ENCODE measurements at places on chromosomes 5 and 9.

DNA sequence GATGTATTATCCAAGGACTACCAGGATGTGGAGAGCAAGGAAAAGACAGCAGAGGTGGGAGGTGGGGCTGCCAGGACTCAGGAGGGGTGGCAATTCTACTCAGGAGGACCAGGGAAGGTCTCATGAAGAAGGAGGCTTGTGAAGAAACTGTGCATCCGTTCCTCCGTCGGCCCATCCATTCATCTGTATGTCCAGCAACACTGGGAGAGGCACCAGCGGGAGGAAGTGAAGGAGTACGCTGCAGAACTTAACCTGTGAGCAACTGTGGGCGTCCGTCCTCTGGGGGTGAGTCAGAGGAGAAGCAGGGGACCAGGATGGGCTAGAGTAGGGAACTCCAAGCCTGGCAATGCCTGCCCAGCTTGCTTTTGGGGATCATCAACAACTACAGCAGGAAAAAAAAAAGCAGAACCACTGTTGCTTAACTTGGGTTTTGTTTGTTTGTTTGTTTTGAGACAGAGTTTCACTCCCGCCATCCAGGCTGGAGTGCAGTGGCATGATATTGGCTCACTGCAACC is 47.3 kb upstream of the NEURL1B start:
- DNase-seq, result no peak

DNA sequence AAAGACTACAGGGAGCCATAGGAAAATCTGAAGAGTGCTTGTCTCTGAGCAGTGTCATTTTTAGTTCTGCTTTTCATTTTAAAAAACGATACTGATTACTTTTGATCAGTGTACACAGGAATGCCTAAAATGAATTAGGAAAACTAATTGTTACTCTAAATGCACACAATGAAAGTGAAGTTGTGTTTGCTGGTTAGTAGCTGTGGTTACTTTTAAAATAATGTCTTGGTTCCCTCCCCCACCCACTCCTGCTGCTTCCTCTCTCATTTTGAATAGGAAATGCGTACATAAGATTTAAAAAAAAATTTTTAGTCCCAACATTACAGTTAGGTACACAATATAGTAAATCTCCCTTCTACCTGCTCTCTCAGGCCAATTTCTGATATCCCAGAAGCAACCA is 47.5 kb upstream of the PLPP1 start:
- no peak for DNase-seq

GRCh38 chr5:34707451-34708107 is 51.5 kb downstream of the RAI14 start:
- no peak for DNase-seq

DNA sequence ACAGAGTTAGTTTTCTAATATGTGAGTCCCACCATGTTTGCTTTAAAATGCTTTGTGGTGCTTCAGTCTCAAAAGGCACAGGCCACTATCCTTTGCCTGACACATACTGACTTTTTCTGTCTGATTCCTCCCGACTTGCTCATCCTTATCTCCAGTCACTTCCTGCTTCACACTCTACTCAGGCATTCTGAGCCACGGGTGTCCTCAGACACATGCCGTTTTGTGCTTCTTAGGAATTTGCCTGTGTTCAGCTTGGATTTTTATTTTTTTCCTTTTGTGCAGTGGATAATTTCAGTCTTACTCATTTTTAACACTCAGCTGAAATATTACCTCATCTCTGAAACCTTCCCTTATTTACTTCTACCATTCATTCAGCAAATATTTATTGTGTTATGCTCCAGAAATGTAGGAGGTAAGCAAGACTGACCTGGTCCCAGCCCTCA is 54.1 kb downstream of the MAN2A1 start:
- DNase-seq, result peak; percentile 31

- DNase-seq, result peak; percentile 96
Observed at GRCh38 chr9:6412487-6413364, at the start of gene UHRF2. Gene UHRF2 (plus strand): TSS chr9:6413199. CDS start chr9:6413491, 292 bp downstream.

GRCh38 chr9:13269589-13270452 is 9.7 kb downstream of the MPDZ start:
- DNase-seq, result no peak

DNA sequence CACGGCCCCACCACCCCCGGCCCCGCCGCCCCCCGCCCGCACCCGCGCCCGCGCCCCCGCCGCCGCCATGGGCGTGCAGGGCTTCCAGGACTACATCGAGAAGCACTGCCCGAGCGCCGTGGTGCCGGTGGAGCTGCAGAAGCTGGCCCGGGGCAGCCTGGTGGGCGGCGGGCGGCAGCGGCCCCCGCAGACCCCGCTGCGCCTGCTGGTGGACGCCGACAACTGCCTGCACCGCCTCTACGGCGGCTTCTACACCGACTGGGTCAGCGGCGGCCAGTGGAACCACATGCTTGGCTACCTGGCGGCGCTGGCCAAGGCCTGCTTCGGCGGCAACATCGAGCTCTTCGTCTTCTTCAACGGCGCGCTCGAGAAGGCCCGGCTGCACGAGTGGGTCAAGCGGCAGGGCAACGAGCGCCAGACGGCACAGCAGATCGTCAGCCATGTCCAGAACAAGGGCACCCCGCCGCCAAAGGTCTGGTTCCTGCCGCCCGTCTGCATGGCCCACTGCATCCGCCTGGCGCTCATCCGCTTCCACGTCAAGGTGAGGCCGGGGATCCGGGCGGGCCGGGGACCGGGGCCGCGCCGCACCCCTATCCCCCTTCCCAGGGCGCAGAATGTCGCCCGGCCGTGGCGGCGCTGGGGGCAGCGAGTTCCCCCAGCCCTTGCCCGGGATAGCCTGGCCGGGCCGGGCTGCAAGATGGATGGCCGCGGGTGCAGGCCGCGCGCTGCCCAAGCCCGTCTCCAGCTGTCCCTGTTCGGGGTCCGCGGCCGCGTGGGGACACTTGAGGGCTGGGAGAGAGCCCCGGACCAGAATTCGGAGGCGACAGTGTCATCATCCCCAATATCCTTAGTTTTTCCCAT is 594 bp downstream of the FAM120A start:
- peak; percentile 36 for DNase-seq

- DNase-seq, result no peak
Observed at GRCh38 chr9:69188975-69189374, 14.9 kb downstream of the TJP2 start.

DNA sequence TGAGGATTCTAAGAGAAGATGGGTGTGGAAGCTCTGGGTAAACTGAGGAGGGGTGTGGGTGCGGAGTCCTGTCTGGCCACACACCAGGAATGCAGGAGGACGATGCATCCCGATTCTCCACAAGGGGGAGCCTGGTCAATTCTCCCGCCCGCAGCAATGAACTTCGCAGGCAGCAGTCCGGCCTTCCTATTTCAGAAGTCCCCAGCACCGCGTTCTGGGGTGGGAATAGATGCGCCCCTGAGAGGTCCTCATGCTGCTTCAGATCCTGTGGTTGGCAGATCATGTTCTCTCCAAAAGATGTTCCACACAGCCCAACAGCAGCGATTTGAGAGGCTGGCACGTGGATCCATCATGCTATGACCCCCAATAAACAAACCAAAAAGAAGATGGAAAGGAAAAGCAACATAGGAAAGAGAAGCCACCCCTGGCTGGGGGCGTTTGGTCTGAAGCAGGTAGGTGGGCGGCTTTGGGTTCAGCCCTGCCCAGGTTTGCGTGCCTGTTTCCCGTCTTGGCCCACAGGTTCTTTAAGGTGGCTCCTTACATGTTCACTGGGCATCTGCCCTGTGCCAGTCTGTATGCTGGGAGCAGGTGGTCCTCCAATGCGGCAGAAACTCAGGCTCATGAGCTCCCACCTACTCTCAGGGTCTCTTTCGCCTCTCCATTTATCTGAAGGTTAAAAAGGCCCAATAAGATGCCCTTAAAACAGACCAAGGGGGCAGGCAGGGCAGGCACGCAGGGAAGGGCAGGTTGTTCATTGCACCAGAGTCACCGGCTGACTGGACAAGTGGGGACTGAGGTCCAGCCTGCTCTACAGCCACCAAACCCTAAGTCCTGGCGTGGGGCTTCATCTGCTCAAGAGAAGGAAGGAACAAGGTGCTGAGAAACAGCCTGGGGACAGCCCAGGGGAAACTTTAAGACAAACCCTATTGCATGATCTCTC is 171.6 kb downstream of the PAX5 start:
- DNase-seq, result peak; percentile 10

DNA sequence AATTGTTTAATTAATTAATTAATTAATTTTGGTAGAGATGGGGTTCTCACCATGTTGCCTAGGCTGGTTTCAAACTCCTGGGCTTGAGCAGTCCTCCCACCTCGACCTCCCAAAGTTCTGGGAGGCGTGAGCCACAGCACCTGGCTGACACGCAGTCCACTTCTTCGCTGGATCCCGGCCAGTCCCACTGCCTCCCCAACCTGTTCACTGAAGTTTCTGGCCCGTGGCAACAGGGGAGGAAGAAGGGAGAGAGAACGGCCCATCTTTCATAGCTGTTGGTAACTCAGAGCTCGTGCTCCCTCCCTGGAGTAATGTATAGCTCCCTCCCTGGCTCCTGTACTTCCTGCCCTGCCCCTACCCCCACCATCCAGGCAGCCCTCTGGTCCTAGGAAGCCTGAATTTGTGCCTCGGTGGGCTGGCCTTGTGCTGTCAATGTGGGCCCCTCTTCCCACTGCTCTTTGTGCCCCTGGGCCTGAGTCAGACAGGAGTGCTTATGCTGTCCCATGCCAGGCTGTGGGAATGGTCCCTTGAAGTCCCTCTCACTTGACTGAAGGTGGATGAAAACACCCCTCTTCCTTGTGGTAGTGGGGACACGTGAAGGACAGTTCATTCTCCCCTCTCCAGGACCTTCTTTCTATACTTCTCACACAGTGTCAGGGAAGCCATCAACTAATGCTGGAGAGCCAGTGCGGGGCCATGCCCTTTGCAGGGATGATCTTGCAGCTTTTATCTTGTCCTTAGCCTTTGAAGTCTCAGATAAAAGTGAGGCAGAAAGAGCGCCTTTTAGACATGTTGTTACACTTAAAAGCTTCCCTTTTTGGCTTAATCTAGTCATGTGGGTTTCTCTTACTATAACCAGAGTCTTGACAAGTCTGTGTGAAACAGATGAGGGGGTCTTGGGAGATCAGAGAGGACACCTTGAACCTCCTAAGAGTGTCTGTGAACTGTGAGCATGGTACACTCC is 38.1 kb downstream of the ANGPTL2 start:
- DNase-seq, result no peak

DNA sequence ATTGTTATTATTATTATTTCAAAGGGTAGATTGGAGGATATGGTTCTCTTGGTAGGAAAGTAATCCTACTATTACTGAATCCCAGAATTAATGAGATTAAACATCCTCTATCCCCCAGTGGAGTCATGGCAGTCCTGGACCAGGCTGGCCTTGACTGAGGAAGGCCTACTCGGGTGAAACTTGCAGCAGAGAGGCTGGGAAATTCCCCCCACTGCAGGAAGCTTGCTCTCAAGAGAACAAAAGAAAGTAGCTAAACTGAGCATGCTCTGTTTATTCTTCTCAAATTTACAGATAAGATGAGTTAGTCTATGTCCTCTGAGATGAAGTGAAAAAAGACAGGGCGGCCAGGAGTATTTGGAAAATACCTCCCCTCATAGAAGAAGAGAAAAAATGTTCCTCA is 233.9 kb upstream of the RPS23 start:
- no peak for DNase-seq

- no peak for DNase-seq
Observed at GRCh38 chr9:109735801-109736200, 44.2 kb upstream of the PALM2AKAP2 start.

DNA sequence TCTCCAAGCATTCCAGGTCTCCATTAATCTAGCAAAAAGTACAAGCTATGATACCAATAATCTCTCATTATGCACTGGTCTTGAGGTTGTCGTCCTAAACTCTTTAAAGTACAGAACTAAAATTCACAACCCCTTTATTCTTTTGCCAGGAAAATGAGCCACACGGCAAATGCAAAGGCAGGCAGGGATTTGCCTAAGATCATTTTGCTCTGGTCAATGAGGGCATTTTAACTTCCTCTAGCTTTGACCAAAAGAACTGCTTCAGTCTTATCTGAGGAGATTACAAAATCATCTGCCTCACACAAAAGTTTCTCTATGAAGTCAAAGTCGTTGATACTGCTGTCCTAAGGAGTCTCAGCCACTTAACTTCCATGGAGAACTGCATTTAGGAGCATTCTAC is 51.8 kb downstream of the EPB41L4B start:
- DNase-seq, result no peak

GRCh38 chr9:102714184-102714583 is 280.9 kb upstream of the CYLC2 start:
- no peak for DNase-seq

GRCh38 chr9:131635285-131635684 is 90.0 kb downstream of the PRRT1B start:
- DNase-seq, result peak; percentile 94

GRCh38 chr5:157476702-157477408 is 16.8 kb downstream of the NIPAL4 start:
- DNase-seq, result peak; percentile 57

- DNase-seq, result no peak
Observed at GRCh38 chr9:107693625-107694326, 204.2 kb upstream of the KLF4 start.

GRCh38 chr5:152335461-152335860 is 69.6 kb downstream of the NMUR2 start:
- DNase-seq, result no peak
